Activated CD4-positive, CD25-positive, alpha-beta regulatory T cell (primary cell): ENCODE measurements at places on chromosomes 1 and 21.
A peak's percentile ranks its signal among the peaks of the same experiment; 100 is the strongest.

- no peak for DNase-seq
Observed at GRCh38 chr1:7076572-7076971, 291.3 kb downstream of the CAMTA1 start.

DNA sequence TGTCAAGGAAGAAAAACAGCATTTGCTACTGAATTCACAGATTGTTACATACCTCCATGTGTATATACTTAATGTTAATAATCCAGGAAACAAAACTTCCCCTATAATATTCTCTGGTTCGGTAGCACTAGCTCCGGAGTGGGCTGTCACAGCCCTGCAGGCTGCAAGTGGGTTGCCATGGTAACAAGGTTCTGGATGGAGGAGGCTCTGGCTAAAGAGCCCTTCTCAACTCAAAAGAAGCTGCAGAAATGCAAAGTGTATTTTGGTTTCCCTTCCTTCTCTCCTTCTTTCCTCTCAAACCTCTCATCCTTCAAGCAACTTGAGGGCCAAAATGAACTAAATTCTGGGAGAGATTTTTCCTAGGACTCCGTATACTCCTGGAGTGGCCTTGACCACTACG, 45.2 kb downstream of the ASTN1 start:
- no peak for DNase-seq

GRCh38 chr1:36516372-36517010, 33.8 kb upstream of the CSF3R start:
- DNase-seq, result no peak

- no peak for DNase-seq
Observed at GRCh38 chr1:95660736-95661135, 426.7 kb downstream of the RWDD3 start.

- DNase-seq, result no peak
Observed at GRCh38 chr21:39182484-39183271, 573 bp downstream of the PSMG1 start.

- no peak for DNase-seq
Observed at GRCh38 chr1:61569303-61569621, 155.7 kb downstream of the TM2D1 start.

DNA sequence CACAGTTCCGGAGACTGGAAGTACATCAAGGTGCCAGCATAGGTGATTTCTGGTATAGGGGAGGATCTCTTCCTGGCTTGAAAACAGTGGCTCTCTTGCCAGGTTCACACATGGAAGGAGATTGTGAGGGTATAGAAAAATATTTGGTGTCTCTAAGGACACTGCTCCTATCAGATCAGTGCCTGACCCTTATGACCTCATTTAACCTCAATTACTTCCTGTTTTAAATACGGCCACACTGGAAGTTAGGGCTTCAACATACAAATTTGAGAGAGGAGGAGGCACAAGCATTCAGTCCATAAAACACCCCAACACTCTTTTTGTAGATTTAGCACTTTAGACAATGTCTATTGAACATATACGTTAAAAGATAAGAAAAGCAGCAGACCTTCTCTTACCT, 37.0 kb downstream of the COL6A1 start:
- DNase-seq, result no peak

DNA sequence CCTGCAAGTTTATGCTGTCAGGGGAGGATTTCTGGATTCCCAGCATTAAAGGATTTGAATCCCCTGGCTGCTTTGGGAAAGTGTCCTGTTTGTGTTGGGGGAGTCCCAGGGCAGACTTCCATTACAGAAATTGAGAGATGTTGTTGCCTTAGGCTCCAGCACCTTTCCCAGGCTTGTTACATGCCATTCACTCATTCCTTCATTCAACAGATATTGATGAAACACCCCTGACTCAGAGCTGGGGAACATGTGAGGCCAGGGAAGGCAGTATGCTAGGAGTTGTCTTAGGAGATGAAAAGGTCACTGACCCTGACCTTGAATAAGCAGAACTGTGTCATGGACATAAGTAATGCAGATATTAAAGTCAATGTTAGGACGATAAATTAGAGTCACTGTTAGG, 161.7 kb downstream of the NTMT2 start:
- DNase-seq, result no peak

- no peak for DNase-seq
Observed at GRCh38 chr1:94806441-94806871, 13.7 kb upstream of the SLC44A3 start.

- DNase-seq, result peak; percentile 8
Observed at GRCh38 chr1:234408757-234409156, 35.5 kb downstream of the COA6 start.

- no peak for DNase-seq
Observed at GRCh38 chr1:192448026-192448578, 127.5 kb upstream of the RGS1 start.

- no peak for DNase-seq
Observed at GRCh38 chr1:53918343-53918742, 24.4 kb downstream of the DIO1 start.

DNA sequence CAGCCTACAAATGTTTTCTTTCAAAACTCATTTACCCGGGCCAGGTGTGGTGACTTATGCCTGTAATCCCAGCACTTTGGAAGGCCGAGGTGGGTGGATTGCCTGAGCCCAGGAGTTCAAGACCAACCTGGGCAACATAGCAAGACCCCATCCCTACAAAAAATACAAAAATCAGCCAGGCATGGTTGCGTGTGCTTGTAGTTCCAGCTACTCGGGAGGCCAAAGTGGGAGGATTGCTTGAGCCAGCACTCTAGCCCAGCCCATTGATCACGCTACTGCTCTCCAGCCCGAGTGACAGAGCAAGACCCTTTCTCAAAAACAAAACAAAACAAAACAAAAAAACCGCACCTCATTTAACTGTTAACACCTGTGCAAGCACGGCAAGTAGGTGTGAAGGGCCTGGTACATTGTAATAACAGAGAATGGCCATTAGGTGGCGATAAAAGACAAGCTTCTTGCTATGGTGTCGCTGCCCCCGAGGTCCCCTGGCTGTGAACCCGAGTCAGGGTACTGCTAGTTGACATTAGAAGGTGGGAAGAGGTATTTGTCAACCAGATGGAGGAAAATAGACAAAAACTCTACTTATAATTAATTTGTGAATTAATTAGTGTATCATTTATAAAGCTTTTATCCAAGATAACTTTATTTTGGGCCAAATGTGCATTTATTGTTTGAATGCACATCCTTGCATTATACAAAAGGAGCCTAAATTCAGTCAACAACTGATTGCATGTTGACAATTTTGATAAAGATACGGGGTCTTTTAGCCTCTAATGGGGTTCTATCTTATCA, 66.5 kb downstream of the SH3BGR start:
- DNase-seq, result no peak

- no peak for DNase-seq
Observed at GRCh38 chr1:93579891-93580290, 101.7 kb downstream of the BCAR3 start.

GRCh38 chr1:219875860-219876259, 52.5 kb downstream of the SLC30A10 start:
- no peak for DNase-seq

GRCh38 chr1:64597113-64597512, 127.2 kb downstream of the CACHD1 start:
- DNase-seq, result no peak

GRCh38 chr1:69711190-69711930, 143.6 kb downstream of the LRRC7 start:
- no peak for DNase-seq

DNA sequence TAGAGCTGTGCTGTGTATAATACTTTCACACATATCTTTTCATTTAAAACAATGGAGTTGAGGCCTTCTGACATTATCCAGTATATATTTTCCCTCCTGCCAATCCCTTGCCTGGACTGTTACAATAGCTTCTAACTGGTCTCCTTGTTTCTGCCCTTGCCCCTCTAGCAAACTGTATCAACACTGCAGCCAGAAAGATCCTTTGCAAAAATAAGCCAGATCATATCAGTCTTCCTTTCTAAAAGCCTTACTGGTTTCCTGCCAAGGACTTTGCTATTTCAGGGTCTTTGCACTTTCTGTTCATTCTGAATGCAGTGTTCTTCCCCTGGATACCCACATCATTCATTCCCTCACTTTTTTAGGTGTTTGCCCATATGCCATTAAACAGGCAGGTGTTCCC, 370.1 kb downstream of the PTBP2 start:
- DNase-seq, result no peak
